ENCODE measurements at places on chromosomes 7 and 10.

- DNase-seq, result no peak
These were observed 512.0 kb downstream of the PTPRN2 start for GRCh38 chr7:158075633-158076001.

DNA sequence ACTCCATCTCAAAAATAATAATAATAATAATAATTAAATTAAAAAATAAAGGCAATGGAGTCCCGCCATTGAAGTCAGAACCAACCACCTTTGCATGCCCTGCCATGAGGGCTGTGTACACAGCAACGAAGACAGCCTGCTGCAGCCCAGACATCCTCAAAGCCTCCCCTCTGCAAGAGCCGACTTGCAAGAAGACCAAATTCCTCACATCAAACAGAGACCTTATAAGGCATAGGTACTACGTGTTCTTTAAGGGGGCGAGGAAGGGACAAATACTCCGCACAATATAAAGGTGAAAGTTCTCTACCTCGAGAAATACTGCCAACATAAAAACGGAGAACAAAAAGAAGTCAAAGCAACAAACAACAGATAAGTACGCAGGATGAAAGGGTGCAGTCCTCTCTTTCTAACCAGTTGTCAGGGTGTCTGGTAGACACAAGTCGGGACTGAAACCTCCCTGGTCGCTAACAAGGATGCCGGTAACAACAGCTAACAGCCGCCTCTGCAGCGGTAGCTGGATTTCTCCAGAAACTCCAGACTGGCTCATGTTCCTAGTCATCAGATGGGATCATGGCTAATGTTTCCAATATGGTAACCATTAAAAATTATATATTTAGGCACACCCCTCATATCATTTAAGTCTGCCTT is 23.6 kb downstream of the FGFR2 start:
- no peak for DNase-seq

DNA sequence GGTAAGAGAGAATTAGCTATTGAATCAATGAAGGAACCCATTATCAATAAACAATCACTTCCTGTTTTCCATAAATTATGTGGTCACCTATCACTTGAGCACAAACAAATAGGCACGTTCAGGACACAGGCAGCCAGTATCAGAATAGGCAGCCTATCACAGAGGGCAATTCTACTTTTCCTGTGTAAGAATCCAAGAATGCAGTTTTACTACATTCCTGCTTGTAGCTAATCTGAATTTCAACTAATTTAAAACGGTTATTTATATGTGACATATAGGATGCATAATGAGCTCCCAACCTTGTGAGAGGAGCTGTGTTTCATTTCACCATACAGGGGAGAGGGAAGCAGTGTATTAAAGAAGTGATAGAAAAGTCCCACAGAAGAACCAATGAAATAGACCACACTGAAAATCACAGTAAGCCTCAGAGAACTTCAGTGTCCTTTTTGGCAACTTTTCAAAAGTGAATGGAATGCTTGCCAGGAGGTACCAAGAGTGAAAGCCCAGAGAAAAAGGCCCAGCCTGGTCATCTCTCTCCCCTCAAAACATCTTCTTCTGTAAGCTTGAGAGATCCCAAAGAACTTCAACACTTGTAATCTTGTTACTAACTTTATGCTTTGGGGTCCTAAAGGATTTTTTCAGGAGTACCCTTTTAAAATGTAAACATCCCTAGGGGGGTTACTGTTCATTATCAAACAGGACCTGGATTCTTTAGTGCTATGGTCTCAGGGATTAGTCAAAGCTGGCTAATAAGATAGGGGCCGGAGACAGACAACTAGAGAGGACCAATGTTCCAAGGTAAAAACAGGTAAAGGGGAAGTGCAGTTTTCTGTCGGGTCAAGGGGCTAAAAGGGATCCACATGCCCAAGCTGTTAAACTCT is 1.3 kb downstream of the IMMP2L start:
- DNase-seq, result no peak

DNA sequence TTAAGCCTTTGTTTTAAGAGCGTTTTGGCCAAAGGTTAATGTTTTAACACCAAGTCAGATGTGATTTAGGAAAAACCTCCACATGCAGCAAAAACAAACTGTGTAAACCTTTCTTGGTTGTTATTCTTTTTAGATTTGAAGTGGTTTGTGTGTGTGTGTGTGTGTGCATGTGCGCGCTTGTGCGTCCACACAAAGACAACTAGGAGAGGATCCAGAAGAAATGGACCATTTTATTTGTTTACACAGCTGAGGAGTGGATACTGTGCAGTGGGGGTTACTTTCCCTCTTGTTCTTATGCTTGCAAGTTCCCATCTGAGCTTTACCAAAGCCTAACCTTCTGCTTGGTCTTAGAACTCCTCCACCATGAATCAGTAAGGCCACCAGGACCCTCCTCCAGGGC is 20.0 kb downstream of the TCF7L2 start:
- no peak for DNase-seq

DNA sequence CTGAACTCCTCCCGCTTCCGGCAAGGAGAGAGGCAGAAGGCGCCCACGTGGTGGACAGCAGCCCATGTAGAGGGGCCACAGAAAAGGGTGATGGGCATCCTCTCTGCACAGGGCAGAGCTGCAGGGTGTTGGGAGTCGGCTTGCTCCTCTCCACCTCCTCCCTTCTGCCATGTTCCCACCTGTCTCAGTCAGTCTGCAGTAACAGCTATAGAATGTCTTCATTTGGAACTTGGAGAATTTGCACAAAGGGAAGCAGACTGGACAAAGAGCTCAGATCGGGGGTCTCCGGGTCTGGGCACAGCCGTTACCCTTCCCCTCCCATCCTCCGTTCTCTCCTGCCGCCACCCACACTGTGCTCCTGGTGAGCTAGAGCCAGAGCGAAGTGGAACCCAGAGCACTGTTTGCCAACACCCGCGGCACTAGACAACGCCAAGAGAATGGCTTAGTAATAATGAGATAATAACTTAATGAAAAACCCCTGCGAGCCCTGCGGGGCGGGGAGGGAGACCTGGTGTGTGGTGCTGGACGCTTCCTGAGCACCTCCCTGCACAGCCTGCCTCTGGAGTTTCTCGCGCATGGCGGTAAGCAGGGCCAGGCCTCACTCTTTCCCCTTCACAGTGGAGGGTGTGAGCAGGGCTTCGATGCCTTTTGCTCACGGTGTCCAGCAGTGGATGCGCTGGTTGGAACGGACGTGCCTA is 254.7 kb downstream of the PAXIP1 start:
- no peak for DNase-seq

DNA sequence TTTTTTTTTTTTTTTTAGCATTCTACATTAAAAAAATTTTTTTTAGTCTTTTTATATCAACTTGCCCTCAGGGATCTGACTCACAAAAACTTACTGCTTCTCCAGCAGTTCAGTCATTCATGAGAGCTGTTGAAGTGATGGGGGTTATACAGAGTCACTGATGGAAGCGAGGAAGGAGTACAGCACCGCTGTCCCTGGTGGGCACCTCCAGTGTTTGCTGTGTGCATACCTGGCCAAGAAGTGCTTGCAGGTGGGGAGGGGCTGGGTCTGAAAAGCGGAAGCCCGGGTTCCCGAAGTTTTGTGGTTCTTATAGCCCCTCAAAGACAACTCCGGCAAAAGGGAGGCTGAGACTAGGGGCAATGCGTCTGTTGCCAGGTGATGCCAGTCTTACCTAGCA is 46.2 kb downstream of the MINDY4 start:
- DNase-seq, result no peak

GRCh38 chr10:28838908-28839307 is 161.6 kb downstream of the BAMBI start:
- no peak for DNase-seq

DNA sequence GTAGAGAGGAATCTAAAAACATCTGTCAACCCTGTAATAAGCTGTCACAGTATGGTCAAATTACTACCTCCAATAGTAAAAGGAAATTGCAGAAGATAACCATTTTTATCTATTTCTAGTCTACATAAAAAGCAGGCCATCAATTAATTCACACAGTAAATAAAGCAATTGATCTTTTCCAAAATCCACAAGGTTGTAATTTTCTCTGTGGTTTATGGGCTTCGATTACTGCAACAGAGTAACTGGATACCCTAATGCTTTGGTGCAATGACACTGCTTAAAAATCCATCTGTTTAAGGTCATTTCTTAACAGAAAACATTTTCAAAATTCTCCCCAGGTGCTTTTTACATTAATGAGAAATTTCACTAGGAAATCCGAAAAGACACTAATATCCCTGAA is 23.9 kb downstream of the ESYT2 start:
- no peak for DNase-seq

GRCh38 chr10:112949143-112949823 is 764 bp upstream of the TCF7L2 start:
- peak; percentile 7 for DNase-seq

GRCh38 chr10:6583447-6583846 is 3.4 kb upstream of the PRKCQ start:
- DNase-seq, result peak; percentile 90

DNA sequence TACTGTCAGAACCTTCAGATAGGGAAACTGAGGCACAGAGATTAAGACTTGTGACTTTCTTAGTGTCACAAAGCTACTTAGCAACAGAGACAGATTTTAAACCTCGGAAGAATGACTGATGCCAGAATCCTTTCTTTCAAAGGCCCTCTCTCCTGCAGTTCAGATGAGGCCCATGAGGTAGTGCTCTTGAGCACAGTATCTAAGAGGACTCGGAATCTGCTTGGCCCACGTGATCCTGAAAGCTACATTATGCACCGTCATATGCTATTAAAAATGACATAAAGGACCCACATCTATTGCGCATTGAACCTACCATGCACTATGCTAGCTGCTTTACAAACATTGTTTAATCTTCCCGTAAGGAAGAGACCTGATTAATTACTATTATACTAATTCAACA is 355.9 kb downstream of the SFMBT2 start:
- DNase-seq, result no peak

GRCh38 chr10:98041352-98042043 is 11.1 kb upstream of the CRTAC1 start:
- DNase-seq, result peak; percentile 35

GRCh38 chr7:12385364-12385786 is 18.3 kb downstream of the VWDE start:
- no peak for DNase-seq

DNA sequence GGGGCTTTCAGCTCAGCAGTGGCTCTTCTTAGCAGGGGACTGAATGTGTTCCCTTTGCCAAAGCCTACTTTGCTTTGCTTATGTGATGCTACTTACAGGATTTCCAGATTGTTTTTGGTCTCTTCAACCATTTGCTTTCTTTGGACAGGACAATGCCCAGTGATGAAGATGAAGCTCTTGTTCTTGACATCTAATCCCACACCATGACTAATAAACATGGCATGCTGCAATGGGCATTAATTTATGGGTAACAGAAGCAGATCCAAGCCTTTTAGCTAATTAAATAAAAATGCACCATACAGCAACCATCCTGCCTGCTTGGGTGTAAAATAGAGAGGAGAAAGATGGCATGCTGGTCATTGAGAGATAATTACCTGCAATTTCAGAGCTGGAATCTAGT is 175.5 kb upstream of the ITGB1 start:
- DNase-seq, result no peak

GRCh38 chr7:159117366-159118196 is 27.1 kb downstream of the VIPR2 start:
- no peak for DNase-seq

- DNase-seq, result no peak
These were observed 256.2 kb downstream of the PAXIP1 start for GRCh38 chr7:154746571-154747360.

GRCh38 chr10:99612167-99612831 is 7.9 kb downstream of the SLC25A28 start:
- DNase-seq, result peak; percentile 68

- peak; percentile 34 for DNase-seq
These were observed 8.3 kb downstream of the IQCE start for GRCh38 chr7:2566890-2567678.

DNA sequence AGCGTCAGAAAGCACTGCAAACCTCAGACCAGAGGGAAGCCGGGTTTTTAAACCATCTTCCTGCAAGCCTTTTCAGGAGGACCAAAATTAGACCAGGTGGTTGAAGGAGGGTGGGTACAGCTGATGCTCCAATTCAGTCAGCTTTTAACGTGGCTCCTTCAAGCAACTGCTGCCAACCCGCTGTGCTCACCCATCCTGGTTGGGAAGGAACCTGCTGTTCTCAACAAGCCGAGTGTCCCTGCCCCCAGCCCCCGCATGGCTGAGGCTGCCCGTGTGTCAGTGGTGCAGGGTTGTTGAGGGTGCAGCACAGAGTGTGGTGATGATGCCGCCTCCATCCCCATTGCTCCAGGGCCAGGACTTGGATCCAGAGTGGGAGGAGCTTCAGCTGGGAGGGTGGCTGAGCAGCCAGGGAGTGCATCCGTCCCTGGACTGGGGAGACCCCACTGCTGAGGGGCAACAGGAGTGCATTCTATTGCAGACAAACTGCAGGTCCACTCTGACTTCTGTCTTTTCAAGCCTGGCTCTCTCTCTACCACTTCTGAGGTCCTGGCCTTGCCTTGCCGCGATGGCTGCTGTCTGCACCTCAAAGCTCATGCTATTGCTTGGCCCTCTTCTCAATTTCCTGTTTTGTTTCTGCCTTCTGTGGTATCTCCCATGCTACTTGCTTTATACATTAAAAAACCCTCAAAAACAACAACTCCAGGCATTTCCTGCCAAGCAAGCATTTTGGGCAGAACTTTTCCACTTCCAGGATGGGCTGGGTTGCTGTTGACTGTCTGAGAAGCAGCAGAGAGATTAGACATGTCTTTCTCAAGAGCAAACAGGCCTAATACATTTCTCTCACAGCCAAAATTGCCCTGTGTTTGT is 134.7 kb downstream of the DNAJB6 start:
- peak; percentile 32 for DNase-seq

- no peak for DNase-seq
These were observed 63.8 kb downstream of the CALML3 start for GRCh38 chr10:5588603-5589002.

- no peak for DNase-seq
These were observed 207.1 kb upstream of the ADCY1 start for GRCh38 chr7:45367026-45367425.

DNA sequence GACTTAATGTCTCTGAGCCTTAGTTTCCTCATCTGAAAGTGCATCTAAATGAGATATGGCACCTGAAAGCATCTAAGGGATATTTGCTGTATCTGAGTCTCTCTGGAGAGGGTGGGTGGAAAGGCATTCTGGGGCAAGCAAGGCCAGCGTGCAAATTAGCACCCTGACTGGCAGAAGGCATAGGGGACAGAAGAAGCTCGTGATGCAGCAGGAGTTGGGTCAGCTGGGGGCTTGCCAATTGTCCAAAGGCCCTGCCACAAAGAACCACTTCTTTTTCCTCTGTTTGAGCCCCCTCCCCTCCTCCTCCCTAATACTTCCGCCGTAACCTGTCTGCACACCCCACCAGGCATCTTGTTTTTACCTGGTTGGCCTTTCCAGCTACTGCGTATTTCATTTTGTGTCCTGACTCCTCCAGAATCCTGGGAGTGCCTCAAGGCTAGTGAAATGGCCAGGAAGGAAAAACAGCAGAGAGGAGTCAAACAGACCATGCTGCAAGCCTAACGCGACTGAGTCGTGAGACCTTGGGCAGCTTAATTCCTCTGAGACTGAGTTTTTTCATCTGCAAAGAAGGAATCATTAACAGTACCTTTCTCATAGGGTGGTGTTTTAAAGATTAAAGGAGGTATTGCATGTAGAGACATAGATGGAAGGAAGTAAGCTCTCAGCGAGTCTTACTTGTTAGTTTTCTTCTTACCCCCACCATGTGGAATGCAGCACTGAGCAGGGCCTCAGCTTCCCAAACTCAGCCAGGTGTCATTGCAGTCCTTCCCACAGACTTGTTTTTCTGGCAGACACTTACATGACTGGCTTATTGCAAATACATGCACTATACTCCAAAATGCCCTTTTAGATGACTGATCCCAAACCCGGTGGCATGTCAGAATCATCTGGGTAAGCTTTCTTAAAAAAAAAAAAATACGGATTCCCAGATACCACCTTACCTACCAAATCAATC is 49.1 kb upstream of the MXI1 start:
- DNase-seq, result no peak

Data from CD4-positive, alpha-beta T cell treated with Interleukin-21 for 1 hour (primary cell).